Stimulated activated CD4-positive, alpha-beta T cell treated with anti-CD3 and anti-CD28 coated beads, Interleukin-2, amount 100 ng/mL, for 48 hours (primary cell): ENCODE measurements at places on chromosomes 7 and 10.

- DNase-seq = no peak
Measured at GRCh38 chr10:90968328-90969081, 47.6 kb upstream of the ANKRD1 start.

DNA sequence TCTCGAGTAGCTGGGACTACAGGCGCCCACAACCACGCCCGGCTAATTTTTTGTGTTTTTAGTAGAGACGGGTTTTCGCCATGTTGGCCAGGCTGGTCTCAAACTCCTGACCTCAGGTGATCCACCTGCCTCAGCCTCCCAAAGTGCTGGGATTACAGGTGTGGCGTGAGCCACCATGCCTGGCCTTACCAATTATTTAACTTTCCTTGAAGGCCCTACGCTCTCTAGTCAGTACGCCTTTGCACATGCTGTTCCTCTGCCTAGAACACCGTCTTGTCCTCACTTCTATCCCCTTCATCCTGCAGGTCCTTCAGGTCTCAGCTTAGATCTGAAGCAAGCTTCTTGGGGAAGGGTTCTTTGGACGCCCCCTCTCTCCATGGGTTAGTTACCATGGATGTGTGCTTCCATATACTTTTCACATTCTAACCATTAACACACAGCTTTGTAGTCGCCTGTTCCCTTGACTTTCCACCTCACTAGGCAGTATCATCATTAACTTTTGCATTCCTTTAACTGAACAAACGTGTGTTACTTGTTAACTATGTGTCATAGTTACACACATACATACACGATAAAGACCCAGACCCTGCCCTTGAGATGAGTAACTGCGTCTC, 592 bp upstream of the ATP6V1F start:
- DNase-seq = no peak

GRCh38 chr7:152313831-152314604, 121.8 kb downstream of the KMT2C start:
- no peak for DNase-seq

GRCh38 chr7:12294701-12295100, 83.6 kb downstream of the TMEM106B start:
- DNase-seq = no peak

DNA sequence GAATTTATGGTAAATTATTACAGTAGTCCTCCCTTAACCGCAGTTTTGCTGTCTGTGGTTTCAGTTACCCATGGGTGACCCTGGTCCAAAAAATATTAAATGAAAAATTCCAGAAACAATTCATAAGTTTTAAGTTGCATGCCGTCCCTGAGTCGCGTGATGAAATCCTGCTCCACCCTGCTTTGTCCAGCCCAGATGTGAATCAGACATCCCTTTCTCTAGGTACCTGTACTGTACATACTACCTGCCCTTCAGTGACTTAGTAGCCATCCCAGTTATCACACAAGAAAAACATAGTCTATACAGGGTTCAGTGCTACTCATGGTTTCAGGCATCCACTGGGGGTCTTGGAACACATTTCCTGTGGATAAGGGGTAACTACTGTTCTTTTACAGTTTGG, 20.5 kb upstream of the RHEB start:
- no peak for DNase-seq

- no peak for DNase-seq
Measured at GRCh38 chr10:114911801-114912469, 26.1 kb upstream of the TRUB1 start.

DNA sequence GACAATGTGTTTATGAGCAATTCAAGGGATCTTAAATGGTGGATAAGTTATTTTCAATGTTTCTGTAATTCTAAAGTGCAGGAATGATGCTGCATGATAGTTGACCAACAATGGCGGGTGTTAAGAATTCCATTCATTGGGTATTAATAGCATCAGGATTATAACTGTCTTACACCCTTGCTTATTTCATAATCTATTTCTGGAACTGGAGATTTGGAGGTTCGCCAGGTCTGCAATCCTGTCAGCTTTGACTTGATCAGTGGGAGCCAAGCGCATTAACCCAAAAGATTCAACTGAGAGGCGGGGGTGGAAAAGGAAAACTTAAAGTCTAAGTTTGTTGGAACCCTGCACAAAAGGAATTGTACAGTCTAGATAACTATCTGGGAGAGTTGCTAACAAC, 114.9 kb upstream of the ZEB1 start:
- DNase-seq = no peak

- DNase-seq = no peak
Measured at GRCh38 chr7:112892263-112892662, 102.1 kb upstream of the TMEM168 start.

- no peak for DNase-seq
Measured at GRCh38 chr7:12965767-12966166, 278.3 kb downstream of the ARL4A start.

GRCh38 chr7:71237945-71238344, 106.0 kb downstream of the GALNT17 start:
- no peak for DNase-seq

- DNase-seq = no peak
Measured at GRCh38 chr10:71632200-71632820, 87.3 kb downstream of the C10orf105 start.

- DNase-seq = no peak
Measured at GRCh38 chr7:20411372-20411771, 80.7 kb downstream of the ITGB8 start.

DNA sequence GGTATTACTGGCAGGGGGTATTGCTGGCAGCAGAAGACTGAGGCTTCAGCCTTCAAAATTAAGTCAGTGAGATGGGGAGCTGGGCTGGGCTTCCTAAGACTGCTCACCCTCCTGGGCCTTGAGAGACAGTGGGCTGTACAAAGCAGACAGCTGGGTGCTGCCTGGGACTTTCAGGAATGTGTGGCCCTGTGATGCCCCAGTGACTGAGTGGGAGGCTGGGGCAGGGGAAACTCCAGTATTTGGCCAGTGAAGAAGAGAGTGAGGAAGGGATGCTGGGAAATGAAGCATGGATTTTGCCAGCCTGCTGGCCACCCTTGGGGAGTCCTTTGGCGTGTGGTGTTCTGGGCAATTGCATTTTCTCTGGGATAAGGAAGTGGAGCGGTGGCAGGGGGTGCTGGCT, 442 bp downstream of the ANKRD2 start:
- no peak for DNase-seq

DNA sequence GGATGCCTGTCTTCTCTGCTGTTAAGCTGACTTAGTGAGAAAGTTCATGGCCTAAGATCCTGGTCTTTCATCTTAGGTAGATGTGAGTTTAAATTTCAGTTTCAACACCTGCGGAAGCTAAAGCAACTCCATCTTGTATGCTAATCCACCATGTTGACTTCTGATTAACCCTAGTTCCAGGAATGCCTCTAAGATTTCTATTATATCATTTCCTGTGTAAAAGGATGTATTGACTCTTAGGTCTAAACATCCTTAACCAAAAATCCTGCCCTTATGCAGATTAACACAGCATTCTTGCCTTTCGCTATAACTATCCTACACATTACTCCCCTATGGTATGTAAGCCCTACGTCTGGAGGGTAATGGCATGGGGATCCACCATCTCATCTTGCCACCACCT, 94.4 kb upstream of the CCDC6 start:
- no peak for DNase-seq

- DNase-seq = no peak
Measured at GRCh38 chr7:27992755-27993493, 187.7 kb downstream of the JAZF1 start.

DNA sequence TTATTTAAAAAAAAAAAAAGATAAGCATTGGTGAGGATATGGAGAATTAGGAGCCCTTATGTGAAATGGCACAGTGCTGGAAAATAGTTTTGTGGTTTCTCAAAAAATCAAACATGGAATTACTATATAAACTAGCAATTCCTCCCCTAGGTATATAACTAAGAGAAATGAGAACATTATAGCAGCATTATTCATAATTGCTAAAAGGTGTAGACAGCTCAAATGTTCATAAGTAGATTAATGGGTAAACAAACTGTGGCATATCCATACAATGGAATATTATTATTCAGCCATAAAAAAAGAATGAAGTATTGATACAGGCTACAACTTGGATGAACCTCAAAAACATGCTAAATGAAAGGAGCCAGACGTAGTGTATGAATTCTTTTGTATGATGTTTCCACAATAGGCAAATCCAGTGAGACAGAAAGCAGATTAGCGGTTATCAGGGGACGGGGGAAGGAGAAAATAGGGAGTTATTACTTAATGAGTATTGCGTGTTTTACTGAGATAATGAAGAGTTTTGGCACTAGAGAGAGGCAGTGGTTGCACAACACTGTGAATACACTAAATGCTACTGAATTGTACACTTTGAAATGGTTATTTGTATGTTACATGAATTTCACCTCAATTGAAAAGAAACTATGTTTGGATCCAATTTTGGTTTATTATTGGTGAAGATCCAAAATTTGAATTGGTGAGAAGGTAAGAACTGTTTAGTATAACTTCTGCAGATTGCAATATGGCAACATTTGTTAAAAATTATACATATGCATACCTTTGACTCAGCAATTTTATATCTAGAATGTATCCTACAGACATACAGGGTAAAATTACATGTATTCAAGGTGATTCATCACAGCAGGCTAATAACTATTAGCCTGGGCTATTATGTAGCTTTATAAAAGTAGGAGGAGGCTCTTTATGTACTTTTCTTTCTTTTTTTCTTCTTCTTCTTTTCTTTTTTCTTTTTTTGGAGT, 69.7 kb downstream of the VCL start:
- no peak for DNase-seq

DNA sequence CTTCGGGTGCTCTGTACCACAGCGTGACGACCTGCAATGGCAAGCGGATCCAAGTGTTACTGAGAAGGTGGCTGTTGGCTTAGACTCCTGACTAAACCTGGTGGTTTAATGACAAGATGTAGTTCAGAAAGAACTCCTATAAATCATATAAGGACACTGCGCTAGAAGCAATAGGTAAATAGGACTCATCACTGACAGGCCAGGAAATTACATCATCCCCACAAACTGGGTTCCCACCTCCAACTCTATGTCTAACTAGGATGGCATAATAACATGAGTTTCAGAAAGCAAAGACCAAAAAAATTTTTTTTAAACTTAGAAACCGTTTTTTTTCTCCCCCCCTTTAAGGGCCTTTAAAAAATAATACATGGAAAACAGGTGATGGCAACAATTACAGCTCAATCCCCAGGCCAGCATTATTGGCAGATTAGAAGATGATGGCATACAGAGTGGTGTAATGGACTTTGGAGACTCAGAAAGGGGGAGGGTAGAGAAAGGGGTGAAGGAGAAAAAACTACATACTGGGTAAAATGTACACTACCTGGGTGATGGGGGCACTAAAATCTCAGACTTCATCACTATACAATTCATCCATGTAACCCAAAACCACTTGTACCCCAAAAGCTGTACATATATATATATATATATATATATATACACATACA, 81.4 kb upstream of the FAM133B start:
- no peak for DNase-seq

DNA sequence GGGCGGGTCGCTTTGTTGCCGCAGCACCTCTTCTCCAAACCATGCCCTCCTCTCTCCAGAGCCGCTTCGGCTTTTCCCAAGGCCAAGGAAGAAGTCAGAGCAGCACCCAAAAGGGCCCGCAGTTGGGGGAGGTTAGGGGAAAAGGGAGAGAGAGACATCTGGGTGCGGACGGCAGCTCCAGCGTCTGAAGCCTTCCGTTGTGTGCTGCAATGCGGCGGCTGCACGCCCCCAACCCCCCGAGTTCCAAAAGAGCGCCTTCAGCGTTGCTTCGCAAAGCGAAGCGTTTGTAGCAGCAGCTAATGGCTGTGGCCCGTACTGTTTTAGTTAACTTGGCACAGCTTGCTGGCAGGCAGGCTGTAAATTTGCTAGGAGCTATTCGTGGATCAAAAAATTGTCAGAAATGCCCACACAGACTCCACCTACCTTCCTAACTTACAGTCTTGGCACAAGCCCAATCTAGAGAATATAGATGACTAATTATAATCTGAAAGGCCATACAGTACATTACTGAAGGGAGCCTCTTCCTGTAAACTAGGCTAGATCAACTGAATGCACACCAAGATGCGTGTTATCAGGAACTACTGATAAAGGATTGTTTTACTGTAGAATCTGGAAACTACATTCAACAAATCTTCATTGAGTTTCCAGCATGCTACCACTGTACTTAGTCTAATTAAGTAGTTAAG, 1.1 kb upstream of the KBTBD2 start:
- peak; percentile 37 for DNase-seq

GRCh38 chr10:8873310-8873709, 818.8 kb downstream of the GATA3 start:
- no peak for DNase-seq

- DNase-seq = no peak
Measured at GRCh38 chr10:29517352-29517923, 117.3 kb downstream of the SVIL start.

GRCh38 chr10:117175215-117175900, 21.9 kb upstream of the KCNK18 start:
- no peak for DNase-seq

DNA sequence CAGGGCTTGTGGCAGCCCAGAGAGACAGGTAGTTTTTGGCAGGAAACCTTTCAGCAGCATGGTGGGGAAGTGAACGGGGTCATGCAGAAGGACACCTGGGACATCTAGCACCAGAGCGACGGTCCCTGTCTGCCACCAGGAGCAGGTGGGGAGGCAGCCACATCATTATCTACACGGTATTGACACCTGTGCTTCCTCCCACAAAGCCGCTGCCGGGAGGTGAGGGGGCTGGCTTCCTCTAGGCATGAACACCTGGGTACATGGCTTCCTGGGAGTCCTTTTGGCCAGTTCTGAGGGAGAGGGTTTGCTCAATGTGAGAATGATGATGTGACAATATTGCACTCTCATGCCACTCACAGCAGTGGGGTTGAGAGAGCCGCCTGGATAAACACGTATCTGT, 275.2 kb downstream of the ACTR3B start:
- no peak for DNase-seq

- DNase-seq = no peak
Measured at GRCh38 chr7:38367301-38367890, 94.0 kb upstream of the TARP start.

- no peak for DNase-seq
Measured at GRCh38 chr7:123748171-123748733, 551 bp downstream of the WASL start.

GRCh38 chr10:99815621-99816020, 33.2 kb downstream of the ABCC2 start:
- no peak for DNase-seq

DNA sequence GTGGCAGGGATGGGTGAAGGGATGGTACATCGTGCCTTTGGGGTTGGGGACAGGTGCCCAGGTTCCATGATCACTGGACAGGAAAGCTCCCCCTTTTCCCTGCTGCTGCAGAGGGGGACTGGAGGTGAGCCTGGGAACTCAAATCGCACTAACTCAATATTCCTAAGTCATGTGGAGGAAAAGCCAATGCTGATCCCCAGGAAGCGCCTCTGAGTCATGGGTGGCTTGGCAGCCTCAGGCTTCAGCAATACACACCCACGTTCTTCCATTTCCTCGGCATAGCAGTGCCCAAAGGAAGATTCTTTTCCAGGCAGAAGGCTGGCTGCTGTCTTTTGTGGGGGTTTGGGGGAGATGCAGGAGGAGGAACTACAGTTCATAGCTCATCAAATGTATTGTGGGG, 165.8 kb downstream of the CCDC3 start:
- no peak for DNase-seq

DNA sequence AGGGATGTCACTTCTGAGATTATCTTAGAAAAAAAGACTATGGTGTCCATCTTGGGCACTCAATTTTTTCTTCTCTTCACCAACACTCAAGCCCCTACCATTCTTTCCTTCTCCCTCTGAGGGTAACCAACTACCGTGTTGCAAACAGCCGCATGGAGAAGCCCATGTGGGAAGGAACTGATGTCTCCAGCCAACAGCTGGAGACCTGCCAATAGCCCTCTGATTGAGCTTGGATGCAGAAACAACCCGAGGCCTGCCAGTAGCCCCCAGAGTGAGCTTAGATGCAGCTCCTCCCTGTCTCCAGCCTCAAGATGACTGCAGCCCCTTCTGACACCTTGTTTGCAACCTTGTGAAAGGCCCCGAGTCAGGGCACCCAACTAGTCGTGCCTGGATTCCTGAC, 36.4 kb upstream of the CHCHD3 start:
- DNase-seq = no peak
